ENCODE measurements at places on chromosomes 5 and 9.

DNA sequence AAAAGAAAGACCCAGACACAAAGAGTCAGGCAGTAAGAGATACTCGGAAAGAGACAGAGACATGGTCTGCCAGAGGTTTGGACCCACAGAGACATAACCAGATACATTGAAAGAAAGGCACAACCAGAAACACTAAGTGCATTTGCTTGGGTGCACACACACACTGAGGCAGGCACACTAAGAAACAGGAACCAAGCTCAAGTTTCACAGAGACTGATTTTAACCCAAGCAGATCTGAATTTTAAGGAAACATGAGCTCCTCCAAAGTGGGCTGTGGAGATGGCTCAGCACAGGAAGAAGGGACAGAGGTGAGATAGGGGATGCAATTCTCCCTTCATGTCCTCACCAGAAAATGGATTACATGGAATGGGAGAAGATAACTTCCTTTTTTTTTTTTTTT lies 9.5 kb downstream of the AQP3 start:
- no peak for DNase-seq

GRCh38 chr9:106322706-106323245 lies 540.2 kb upstream of the ZNF462 start:
- no peak for DNase-seq

DNA sequence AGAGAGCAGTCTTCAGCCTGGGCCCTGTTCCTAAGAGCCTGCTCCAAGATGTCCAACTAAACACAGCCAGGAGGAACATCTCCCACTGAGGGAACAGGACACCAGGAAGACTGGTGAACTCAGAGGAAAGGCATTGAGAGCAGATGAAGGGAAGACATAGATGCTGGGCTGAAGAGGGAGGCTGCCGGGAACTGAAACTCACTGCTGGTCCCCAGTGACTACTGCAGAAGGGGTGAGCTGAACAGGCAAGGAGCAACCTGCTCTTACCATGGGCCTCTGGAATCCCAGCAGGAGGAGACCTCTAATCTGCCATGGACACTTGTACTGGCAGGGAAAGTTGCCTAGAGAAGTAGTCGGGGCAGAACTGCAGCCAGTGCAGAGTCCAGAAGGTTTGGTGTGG lies 95.7 kb downstream of the TRPM3 start:
- no peak for DNase-seq

DNA sequence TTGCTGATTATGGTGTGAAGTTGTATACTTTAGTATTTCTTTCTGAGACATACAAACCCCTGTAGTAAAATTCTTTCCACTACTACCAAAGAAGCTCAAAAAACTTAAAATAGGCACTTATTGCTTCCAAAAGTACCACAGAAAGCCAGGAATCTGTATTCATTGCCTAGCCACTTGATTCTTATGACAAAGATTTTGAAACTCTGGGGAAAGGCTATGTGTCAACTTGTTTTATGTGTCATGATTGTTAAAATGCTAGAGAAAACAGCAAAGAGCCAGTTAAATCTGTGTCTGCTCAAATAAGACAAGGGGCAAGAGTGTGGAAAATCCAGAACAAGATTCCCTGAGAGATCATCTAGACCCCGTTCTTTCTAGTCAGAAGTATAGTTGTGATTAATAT lies 6.0 kb downstream of the KIF2A start:
- no peak for DNase-seq

DNA sequence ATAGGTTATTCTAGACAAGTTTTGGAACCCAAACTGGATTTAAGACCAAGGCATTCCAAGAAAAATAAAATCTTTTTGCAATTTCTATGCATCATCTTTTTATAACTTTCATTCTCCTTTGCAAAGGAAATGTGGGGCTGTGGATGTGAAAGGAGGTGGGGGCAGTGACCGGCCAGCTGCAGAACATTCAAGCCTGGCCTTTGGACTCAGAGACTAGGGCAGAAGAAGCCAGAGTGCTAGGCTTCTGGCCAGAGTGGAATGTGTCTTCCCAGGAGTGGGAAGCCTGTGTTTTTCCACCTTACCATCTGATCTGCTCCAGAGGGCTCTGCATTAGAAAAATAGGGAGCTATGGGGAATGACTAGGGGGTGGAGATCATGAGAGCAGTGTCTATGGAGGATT lies 148.5 kb downstream of the C9orf152 start:
- DNase-seq: no peak

All from activated T-helper 2 cell treated with anti-CD3 and anti-CD28 coated beads, Interferon-gamma antibody, Interleukin-2, Interleukin-4, amounts not matched to agents 10 μg/mL and 5 μg/mL and 100 μg/mL, durations not matched to agents 14 hours and 24 hours and 36 hours (primary cell).